Suprapubic skin (tissue), 4 donors: ENCODE measurements at places on chromosomes 3 and 15. TPM values are rescaled to one million over a fixed set of nuclear protein-coding genes. Genes with fewer than 3 reads are reported as not detected.

DNAH12 gene
- total RNA-seq: not detected

LRRC31 gene
- not detected for total RNA-seq

DNA sequence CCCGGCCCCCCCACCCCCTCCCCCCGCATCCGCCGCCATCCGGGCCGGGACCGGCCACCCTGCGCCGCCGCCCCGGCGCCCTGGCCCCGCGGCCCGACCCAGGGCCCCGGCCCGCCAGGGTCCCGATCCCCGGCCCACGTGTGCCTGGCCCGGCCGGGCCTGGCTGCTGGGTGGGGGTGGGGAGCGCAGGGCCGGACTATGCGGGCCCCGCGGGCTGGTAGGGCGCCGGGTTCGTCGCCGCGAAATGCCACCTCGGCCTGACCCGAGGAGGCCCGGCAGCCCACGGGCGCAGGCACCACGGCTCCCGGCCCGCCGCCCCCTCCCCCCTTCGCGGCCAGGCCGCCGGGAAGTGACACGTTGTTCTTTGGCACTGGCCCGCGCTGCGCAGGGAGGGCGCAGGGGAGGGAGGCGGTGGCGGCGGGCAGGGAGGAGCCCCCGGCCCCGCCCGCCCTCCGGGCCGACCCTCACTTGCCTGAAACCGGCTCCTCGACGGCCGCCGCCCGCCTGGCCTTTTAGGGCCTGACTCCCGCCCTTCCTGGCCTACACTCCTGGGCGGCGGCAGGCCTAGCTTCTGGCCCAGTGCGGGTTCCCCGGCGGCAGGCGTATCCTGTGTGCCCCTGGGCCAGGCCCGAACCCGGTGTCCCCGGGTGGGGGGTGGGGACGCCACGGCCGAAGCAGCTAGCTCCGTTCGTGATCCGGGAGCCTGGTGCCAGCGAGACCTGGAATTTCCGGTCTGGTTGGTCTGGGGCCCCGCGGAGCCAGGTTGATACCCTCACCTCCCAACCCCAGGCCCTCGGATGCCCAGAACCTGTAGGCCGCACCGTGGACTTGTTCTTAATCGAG lies 515 bp downstream of the EIF4G1 start:
- peak overlapping the region; percentile 99 for H3K27ac ChIP-seq
- peak overlapping the region; percentile 78 for H3K4me3 ChIP-seq
- peaks cover 52% of the 10 kb centered on the region for H3K4me1 ChIP-seq
- H3K27me3 ChIP-seq: no peaks in the 10 kb centered on the region
- peaks cover 10% of the 10 kb centered on the region for H3K36me3 ChIP-seq

DNA sequence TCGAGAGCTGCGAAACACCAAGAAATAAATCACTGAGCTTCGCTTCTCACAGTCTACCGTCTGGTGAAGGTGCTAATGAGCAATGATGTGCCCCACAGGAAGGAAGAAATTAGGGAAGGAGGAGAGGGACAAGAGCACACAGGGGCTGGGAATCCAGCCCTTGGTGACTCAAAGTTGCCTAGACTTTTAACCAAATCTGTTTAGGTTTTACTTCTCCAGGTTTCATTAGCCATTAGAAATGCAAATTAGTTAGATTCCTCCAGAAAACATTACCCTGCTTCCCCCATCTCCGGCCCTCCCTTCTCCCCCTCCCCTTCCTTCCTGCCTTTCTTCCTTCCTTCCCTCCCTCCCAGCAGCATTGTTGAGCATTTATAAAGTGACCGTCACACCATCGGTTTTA lies 59.3 kb upstream of the UBE2E1 start:
- peaks cover 21% of the 10 kb centered on the region for H3K4me1 ChIP-seq
- DNase-seq: no peak
- H3K36me3 ChIP-seq: no peaks in the 10 kb centered on the region
- no peaks in the 10 kb centered on the region for H3K27me3 ChIP-seq
- H3K4me3 ChIP-seq: no peak overlapping the region

GRCh38 chr3:74500257-74500656 lies 114.2 kb downstream of the CNTN3 start:
- H3K4me3 ChIP-seq: no peak overlapping the region
- H3K27ac ChIP-seq: no peak overlapping the region
- DNase-seq: no peak
- no peaks in the 10 kb centered on the region for H3K4me1 ChIP-seq
- H3K27me3 ChIP-seq: no peaks in the 10 kb centered on the region

- no peak for DNase-seq
- no peaks in the 10 kb centered on the region for H3K4me1 ChIP-seq
- H3K27me3 ChIP-seq: no peaks in the 10 kb centered on the region
- no peak overlapping the region for H3K27ac ChIP-seq
Observed at GRCh38 chr3:193742628-193743027, 149.6 kb downstream of the OPA1 start.

GRCh38 chr15:58434334-58434875 lies 2.6 kb downstream of the LIPC start:
- no peak for DNase-seq
- no peaks in the 10 kb centered on the region for H3K36me3 ChIP-seq
- H3K4me3 ChIP-seq: no peak overlapping the region
- H3K27me3 ChIP-seq: no peaks in the 10 kb centered on the region
